ENCODE measurements at places on chromosomes 5 and 9.

GRCh38 chr5:17951392-17952169 is 317.3 kb downstream of the TAF11L14 start:
- no peak for DNase-seq

- no peak for DNase-seq
Observed at GRCh38 chr9:84828046-84828445, 158.5 kb downstream of the NTRK2 start.

GRCh38 chr5:168254013-168254693 is 37.3 kb upstream of the WWC1 start:
- DNase-seq, result no peak

GRCh38 chr9:14433351-14434157 is 119.6 kb upstream of the NFIB start:
- peak; percentile 20 for DNase-seq

- no peak for DNase-seq
Observed at GRCh38 chr9:134175291-134175807, 11.0 kb upstream of the RNU6ATAC start.

DNA sequence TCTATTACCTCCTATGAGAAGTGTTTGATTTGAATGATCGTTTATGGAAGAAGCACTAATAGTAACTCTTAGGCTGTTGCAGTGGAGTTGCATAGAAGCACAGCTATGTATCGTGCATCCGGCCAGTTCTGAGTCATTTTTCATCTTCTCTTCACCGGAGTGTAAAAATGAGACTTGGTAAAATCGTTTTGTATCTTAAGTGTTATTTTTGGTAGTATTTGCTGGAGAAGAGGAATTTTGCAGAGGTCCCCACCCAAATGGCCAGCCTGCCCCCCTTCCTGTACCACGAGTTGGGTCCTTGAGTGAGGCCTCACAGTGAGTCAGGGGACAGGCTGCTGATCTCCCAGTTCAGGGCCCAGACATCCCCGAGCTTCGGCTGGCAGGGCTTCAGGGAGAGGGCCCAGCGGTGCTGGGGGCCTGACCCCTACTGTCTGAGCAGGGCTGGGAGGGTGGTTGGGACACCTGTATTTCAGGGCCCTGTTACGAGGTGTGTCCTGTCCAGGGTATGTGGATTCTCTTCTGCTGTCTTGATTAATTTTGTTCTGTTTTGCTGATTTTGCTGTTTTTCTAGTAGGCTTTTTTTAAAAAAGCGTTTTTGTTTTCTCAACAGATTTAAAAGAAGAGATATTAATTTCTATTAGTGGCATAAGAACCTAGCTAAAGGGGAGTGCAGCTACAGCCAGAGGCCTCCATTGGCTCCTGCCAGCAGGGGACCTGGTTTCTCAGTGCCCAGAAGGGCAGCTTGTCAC is 210.8 kb downstream of the TRIO start:
- no peak for DNase-seq

- DNase-seq, result no peak
Observed at GRCh38 chr9:6905850-6906375, 148.1 kb downstream of the KDM4C start.

GRCh38 chr9:101083448-101084202 is 55.1 kb downstream of the PLPPR1 start:
- no peak for DNase-seq

GRCh38 chr5:34474573-34475021 is 181.5 kb upstream of the RAI14 start:
- peak; percentile 83 for DNase-seq

All from HTR-8/SVneo (cell line).